ENCODE measurements at places on chromosomes 3 and 15. TPM values are rescaled to one million over a fixed set of nuclear protein-coding genes. Genes with fewer than 3 reads are reported as not detected.

DNA sequence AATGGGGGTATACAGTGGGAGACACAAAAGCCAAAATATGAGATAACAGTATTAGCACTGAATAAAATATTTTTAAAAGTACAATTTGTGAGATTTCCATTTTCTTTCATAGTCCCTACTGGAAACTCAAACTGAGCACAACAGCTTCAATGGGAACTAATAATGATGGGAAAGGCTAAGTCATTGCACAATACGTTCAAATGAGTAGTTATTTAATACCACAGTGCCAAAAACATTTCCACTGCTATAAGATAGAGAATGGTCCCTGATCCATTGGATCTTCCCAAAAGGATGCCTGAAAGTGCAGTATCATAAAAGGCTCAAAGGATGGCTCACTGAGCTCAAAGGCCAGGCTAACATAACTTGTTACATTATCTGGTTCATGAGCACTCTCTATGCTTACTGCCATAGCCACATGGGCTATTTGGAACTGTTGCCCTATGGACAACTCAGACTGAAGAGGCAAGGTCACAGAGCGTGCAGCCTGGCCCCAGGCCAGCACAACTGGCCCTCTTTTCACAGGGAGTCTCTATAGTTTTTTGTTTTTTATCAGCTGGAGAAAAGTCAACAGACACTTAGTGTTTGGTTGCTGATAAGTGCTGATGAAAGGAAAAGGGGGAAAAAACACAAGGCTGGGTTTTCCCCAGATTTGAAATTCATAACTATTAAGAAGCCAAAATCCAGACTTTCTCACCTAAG, 54.1 kb upstream of the PPIB start:
- no peak for DNase-seq

BCHE gene
- 39.0 TPM for total RNA-seq

DNA sequence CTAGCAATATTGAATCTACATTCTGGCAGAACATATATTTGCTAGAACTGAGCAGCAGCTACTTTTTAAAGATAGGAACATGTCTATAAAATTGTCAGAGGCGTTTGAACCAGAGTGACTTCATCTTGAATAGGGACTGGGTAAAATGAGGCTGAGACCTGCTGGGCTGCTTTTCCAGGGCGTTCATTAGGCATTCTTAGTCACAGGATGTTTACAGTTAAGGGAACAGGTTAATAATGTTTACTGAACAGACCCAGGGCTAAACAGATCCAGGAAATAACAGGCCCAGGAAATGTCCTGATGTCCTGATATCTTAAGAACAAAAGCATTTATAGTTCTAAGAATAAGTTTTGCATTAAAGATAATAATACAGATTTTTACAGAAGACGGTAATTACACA, 34.5 kb upstream of the B3GALNT1 start:
- DNase-seq = no peak

- no peak for DNase-seq
Measured at GRCh38 chr3:30578479-30578878, 27.9 kb upstream of the TGFBR2 start.

DNA sequence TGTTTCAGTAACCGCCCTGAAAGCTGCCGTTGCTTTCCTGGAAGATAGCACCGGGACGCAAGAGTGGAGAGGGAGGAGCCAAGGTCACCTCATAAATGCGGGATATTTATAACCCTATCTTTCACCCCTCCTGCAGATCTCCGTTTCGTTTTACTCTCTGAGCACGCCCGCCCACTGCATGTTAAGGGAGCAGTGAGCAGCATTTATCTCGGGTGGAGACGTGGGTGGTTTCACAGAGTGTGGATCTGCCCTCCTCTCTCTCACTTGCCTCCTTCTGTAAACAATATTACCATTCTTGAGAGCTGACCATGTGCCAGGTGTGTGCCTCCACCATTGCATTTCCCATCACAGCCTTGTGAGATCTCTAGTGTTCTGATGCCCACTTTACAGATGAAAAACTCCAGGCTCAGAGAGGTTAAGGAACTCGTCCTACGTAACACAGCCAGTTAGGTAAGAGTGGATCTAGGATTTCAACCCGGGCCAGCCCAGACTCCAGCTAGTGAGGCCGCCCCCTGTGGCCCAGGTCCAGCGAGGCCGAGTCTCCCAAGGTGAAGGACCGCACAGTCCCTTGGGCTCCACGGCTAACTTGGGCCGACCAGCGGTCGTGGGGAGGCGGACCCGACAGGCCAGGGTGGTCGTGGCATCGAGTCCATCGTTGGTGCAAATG, 16.9 kb upstream of the SEMA4B start:
- DNase-seq = peak; percentile 63

DNA sequence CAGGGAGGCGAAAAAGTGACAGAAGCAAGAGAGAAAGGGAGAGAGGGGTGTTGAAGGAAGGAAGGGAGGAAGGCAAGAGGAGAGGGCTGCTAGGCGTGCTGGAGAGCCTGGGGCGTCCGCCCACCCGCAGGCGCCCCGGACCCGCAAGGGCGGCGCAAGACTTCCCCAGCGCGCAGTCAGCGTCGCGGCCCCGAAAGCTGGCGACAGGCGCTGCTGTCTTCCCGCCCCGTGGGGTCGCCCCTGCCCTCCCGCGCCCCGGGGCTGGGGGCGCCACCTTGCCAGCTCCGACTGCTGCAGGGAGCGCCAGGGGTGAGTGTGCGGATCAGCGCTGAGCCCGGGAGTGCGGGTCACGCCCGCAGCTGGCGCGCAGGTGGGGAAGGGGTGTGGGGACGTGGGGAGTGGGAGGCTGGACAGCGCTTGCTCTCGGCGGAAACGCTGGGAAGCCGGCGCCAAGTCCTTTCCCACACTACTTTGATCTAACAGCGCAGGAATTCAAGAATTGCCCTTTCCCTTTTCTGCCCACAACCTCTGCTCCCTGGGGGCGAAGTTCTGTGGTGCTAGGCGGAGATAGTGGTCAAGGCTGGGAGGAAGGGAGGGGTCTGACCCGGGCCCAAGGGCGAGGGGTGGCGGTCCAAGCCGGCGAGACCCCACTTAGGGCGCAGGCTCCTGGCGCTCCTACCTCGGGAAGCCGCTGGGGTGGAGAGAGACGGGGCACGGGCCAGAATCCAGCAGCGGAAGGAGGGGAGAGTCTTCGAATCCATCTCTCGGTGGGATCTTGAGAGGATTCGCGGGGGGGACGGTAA, 266.1 kb downstream of the CGGBP1 start:
- no peak for DNase-seq

- DNase-seq = no peak
Measured at GRCh38 chr3:18838758-18839157, 309.6 kb upstream of the KCNH8 start.

GRCh38 chr3:76078101-76078500, 292.8 kb upstream of the ZNF717 start:
- DNase-seq = no peak

XYLB gene
- total RNA-seq = 3.1 TPM

- no peak for DNase-seq
Measured at GRCh38 chr15:84714821-84715220, 1.1 kb downstream of the SEC11A start.

- no peak for DNase-seq
Measured at GRCh38 chr15:40355976-40356585, 1.9 kb upstream of the DISP2 start.

SERINC4 gene
- total RNA-seq = 0.12 TPM

IQCF5 gene
- not detected for total RNA-seq

DNA sequence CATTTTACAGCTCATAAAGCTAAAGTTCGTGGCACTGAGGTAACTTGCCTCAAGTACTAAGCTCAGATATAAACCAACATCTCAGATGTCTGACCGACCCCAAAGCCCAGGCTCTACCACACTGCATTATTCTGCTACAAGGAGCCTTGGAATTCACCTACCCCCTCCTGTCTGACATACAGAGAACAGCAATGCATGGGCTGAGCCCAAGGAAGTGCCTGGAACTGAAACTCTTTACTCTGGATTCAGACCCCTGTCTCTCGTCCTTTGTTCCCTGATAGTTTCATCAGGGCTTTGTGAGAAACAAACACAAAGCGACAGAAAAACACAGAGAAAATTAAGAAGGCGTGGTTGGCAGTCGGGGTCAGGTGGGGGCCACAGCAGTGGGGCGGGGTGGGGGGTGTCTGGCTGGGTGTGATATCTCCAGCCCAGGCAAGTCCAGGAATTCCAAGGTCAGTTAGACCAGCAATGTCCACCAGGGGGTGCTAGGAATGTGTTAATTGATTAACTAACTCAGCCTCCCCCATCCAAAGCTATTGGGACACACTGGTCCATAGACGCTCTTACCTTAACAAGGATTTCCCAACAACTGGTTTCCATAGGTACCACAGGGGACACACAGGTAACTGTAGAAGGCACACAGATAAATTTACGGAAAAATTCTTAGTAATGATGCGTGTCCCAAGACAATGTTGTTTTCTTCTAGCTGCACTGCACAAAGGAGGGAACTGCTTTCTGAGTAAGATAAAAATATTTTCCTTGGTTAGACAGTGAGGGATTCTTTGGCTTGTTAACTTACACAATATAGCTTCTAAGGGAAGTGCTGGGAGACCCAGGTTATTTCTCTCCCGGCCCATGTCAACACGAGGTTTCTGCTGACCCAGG, 18.8 kb upstream of the SSUH2 start:
- DNase-seq = peak; percentile 66

GRCh38 chr15:39680868-39681267, 100.0 kb downstream of the THBS1 start:
- DNase-seq = no peak

GRCh38 chr15:65789759-65790425, 2.2 kb downstream of the DENND4A start:
- no peak for DNase-seq

- DNase-seq = no peak
Measured at GRCh38 chr15:27989838-27990237, 109.3 kb downstream of the OCA2 start.

DNA sequence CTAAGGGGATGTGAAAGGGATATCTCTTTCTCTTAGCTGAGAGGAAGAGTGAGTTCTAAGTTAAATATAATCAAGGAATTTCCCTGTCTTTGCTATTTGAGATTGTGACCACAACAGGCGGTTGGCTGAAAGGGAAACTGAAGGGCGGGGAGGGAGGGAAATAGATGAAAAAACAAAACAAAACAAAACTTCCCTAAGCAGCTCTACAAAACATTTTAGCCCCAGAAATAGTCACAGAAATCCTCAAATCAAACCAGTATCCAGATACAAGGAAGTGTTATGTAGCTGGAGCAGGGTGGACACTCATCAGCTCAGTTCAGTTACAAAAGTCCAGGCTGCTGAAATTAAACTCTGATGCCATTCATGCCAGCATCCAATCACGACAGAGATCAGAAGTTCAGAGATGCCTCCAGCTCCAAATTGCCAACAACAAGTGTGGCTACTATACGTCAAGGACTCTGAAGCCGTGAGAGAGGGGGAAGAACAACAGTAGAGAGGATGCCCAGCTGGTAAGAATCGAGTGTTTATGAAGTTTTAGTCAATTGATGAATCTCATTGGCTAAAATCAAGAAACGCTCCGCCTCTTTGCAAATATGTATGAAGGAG, 319 bp upstream of the TP63 start:
- DNase-seq = no peak

DNA sequence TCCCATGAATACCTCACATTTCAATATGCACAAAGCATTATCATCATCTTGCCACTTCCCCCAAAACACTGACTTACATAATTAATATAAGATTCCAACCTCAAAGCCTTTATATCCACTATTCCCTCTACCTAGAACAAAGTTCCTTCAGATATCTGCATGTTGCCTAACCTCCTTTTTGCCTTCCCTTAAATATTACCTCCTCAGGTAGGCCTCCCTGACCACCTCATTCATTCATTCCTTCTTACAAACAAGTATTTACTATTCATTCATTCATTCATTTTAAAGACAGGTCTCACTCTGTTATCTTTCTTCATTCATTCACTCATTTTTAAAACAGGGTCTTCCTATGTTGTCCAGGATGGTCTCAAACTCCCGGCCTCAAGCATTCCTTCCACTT, 18.6 kb downstream of the DYNC1LI1 start:
- DNase-seq = no peak

GRCh38 chr15:101489599-101490407, at the start of gene PCSK6:
TSS of gene PCSK6 (minus strand) at chr15:101489707. CDS start at chr15:101489670, 37 bp downstream.
- DNase-seq = peak; percentile 9

DNA sequence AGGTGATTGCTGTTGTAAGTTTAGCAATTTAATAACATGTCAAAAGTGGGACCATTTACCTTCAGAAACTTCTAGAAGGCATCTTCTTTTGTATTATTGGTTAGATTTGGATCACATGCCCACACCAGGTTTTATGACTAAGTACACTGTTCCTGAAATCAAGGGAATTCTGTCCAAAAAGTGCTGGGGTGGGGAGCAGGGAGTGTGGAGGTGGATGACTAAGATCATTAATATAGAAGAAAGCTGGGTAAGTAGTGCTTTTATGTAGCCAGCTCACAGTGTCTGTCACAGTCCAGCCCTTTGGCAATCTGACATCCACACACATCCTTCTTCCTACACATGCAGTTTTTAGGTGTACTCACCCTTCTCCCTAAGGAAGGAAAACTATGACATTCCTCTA, 120.0 kb downstream of the TMCO5A start:
- no peak for DNase-seq

DNA sequence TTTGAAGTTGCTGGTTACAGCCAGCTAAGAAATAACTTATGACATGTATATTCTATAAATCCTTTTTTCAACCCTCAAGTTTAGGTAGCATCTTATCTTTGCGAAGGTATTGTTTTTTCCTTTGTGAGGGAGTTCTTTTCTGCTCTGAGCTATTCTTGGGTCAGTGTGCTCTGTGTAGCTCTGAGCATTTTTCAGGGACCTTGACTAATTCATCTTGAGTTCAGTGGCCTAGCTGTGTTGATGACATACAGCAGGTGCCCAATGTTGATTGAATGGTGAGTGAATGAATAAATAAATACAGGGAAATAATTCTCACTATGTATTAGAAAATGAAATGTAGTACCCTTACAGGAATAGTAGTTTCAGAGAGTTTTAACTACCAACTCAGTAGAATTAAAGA, 335.3 kb downstream of the IL20RB start:
- no peak for DNase-seq

- no peak for DNase-seq
Measured at GRCh38 chr15:98958918-98959639, 48.5 kb downstream of the PGPEP1L start.

DNA sequence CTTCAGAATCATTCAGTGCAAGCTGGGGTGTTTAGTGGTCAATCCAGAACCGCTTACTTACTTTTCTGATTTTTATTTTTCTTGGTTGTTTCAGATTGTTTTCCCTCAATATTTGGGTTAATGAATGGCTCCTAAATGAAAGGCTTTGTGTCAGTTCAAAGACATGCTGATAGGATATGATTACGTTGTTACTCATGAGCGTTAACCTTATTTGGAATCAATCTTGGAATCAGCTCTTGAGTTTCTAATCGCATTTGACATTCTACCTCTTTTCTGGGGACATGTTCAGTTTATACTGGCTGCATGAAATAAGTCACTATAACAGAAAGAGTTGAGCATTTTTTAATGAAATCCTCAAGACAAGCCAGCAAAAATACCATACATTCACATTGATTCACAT, 50.2 kb downstream of the ATP11B start:
- no peak for DNase-seq

DNA sequence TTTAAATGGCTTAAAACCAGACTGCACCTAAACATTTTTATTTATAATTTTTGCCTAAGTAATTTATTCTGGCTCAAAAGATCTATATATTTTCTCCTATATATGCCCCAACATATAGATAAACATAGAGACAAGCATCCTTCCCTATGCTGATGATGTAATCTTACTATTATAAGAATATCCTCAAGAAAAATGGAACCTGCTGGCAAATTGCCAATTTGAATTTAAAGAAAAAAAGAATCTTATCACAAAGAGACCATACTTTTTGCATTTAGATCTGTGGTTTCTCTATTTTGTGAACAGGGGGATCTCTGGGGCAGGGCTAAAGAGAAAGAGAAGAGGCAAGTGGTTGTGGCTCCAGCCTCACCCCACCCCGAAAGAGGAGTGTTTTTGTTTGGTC, 107.2 kb upstream of the CMC1 start:
- no peak for DNase-seq

Measured in NCI-H460 (cell line).